Activated naive CD4-positive, alpha-beta T cell treated with anti-CD3 and anti-CD28 coated beads for 36 hours (primary cell): ENCODE measurements at places on chromosomes 1 and 21.
A peak's percentile ranks its signal among the peaks of the same experiment; 100 is the strongest.

DNA sequence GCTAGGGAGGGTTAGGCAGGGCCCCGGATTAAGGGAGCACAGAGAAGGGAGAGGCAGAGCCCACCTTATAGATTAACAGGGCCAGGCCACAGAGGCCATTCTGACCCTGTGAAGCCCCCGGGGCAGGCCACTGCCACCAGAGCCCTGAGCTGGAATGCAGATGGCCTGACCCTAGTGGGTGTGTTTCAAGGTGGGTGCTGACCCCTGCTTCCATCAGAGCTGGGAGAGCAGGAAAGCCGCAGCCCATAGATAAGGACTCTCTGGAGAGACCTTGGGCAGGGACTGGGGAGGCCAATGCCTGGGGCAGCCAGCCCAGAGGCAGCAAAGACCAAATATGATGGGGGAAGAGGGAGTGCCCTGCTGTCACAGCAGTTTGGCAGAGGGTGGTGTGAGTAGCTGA, 35.9 kb downstream of the NCMAP start:
- DNase-seq: no peak

DNA sequence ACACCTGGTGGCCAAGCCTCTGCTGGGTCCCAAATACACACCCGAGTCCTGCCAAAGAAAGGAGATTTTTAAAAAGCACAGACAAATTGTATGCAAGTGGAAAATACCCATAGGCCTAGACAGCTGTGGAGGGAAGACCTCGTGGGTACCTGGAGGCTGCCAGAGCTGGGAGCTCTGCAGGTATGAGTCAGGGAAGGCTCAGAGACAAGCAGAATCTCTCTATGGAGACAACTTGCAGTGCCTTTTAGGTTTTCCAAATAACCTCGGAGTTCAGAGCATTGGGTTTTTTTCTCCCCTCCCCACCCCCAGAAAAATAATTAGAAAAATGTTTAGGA, 127.7 kb downstream of the EDEM3 start:
- no peak for DNase-seq

- no peak for DNase-seq
These were observed 14.7 kb downstream of the RAB42 start for GRCh38 chr1:28606771-28607170.

GRCh38 chr21:31136891-31137290, 98.6 kb upstream of the KRTAP19-8 start:
- no peak for DNase-seq

DNA sequence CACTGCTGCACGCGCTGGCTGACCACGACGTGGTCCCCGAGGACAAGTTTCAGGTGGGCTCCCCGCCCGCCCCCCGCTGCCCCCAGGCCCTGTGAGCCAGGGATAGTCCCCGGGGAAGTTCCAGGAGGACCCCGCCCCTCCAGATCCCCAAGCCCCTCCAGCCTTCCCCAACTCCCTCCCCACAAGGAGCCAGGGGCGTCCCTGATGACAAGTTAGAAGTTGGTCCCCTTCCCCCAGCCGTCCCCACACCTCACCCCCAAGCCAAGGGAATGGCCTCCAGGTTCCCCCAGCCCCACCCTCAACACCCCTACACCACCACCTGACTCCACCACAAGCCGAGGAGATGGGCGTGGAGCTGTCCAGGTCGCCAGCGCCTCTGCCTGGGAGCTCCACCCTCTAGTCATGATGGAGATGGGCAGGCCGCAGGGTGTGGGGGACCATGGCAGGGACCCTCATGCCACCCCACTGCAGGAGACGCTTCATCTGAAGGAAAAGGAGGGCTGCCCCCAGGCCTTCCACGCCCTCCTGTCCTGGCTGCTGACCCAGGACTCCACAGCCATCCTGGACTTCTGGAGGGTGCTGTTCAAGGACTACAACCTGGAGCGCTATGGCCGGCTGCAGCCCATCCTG, 525 bp downstream of the AIRE start:
- no peak for DNase-seq

DNA sequence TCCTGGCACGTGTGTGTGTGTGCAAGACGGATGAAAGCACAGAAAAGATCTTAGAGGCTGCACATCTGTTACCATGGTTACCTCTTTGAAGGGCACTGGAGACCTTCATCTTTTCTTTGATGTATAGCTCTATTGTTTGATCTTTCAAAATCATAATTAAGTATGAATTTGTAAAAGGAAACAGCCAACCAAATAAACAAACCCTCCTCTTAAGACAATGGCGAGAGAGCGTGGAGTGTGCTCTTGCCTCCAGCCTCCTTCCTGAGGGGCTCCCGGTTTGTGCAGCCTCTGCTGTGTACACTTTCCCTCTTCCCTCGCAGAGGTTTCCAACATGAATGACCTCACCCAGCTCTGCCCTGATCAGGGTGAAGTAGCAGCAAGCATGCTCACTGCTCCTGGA, 27.9 kb downstream of the CACNA1S start:
- no peak for DNase-seq

DNA sequence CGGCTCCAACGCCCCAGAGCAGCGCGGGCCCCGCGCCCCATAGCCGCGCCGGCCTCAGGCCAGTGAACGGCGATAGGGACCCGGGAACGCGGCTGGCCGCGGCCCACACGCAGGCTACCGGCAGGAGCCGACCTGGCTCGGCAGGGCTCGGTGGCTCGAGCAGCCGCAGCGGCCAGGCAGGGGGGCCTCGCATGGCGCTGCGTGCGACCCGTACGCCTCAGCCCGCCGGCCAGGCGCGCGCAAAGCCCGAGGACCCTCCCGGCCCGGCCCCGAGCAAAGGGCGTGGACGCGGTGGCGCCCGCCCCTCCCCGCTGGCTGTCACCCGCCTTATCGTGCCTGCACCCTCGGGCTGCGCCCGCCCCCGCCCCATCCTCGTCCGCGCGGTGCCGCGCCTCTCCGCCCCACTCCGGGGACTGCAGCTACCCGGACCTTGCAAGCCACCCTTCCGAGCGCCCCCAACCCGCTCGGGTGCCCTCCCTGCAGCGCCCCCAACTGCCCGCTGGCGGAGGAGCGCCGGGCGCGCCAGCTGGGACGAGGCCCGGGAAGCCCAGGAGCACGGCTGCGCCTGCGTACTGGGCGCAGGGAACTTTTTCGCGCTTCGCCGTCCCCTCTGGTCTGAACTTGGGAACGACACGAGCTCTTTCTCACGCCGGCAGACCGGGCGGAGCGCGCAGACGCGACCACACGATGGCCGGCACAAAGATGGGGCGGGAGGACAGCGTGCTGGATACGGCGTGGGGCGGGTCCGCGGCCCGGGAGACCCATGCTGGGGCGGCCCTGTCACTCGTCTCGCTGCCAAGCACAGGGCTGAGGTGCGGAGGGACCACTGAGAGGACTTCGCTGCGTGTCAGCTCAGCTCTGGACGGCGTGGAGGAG, at the start of gene ABCB10:
ABCB10 (minus strand) TSS at position 248 of the 876 bp plus-strand sequence; CDS start at position 193, 55 bp downstream.
- peak; percentile 92 for DNase-seq

DNA sequence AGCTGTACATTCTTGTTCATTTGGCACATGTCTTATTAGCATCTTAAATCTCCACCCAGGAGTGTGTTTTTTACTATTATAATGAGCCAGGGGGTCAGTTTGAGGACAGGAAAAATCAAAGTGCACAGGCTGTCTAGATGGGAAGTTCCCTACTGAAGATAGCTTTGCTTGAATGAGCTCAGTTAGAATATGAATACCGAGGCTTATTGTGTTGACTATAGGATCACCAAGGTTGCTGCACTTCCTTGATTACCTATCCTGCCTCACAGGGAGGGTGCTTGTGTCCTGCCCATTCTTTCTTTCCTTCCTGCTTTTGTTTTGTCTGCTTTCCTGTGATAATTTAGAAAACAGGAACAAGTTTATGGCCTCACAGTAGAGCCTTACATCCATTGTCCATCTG, 16.3 kb downstream of the PHGDH start:
- no peak for DNase-seq

- DNase-seq: no peak
These were observed at the start of gene NKAIN1 for GRCh38 chr1:31239653-31240241. Gene NKAIN1, minus strand, starts transcription at chr1:31239887. Its CDS starts 340 bp downstream, at chr1:31239547.

DNA sequence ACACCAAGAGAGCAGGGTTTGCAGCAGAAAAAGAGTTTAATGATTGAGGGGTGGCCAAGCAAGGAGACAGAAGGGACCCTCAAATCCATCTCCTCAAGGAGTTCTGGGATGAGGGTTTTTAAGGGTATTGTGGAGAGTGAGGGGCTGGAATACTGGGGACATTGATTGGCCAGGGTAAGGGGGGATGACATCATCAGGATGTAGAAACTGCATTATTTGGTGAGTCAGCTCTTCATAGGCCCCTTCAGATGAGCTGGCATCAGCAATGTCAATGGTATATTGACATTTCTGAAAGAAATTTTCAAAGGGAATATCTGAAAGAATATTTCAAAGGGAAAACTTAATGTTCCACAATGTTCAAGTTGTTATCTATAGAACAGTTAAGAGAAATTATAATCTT, 168.1 kb upstream of the SNX7 start:
- no peak for DNase-seq

- DNase-seq: no peak
These were observed 137.8 kb downstream of the PTPRC start for GRCh38 chr1:198776602-198777029.

DNA sequence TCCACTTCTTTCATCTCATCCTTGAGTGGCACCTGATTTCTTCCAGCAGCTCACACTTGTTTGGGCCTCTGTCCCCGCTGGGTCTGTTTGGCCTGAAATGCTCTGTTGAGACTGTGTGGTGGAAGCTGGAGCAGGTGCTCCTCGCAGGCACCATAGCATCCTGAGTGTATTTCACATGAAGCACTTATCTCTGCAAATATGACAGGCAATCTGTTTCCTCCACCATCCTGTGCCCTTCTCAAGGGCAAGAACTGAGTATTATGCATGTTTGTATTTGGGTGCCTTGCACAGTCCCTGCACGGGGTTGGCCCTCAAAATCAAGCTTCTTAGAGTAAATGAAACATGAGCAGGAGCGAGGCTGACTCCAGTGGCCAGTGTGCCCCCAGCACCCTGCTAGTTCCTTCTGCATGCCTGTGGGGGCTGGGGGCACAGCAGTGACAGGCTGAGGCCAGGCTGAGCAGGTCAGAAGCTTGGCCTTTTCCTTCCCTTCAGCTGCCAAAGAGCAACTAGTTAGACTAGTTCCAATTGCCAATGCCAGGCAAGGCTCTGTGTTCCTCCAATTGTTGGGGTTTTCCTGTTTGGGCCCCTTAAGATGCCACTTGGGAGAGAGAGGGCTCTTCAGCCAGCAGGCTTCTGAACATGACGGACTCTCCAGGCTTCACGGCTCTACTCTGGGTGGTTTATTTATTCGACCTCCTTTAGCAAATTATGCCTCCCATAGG, 129.6 kb upstream of the ATP1A1 start:
- DNase-seq: no peak

GRCh38 chr1:40734882-40735628, 43.6 kb downstream of the NFYC start:
- DNase-seq: no peak
